Renal cortex interstitium (tissue), 15 donors: ENCODE measurements at places on chromosomes 5 and 9.

DNA sequence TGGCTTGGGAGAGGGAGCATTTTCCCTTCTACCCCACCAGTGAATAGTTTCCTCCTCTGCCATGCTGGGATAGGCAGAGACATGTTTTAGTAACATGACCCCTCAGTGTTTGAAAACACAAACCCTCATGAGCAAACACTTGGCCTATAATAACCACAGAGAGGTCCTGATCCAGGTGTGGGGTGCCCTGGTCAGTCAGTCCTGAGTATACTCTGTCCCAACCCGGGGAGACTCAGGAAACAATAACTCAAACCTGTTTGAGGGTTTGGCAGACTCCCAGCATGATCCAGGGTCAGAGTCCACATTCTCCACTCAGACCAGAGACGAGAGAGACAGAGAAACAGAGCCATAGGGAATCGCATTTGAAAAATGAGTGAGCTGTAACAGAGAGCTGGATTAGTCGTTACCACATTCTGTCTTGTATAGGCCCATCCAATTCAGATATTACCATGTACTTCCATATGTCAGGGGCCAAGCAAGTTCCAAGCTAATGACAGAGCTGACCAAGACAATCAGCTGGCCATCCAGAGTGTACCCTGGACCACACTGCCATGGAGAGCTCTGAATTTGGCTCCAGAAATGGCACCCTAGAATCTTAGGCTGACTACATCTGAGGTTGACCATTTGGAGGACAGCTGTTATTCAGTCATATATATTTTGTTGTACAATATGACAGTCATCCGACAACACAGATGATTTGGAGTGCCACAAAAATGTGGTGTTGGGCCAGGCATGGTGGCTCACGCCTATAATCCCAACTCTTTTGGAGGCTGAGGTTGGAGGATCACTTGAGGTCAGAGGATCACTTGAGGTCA is 4.2 kb upstream of the CA9 start:
- no peak for DNase-seq

- no peak for DNase-seq
Measured at GRCh38 chr5:138659561-138659960, 84.4 kb upstream of the HSPA9 start.

DNA sequence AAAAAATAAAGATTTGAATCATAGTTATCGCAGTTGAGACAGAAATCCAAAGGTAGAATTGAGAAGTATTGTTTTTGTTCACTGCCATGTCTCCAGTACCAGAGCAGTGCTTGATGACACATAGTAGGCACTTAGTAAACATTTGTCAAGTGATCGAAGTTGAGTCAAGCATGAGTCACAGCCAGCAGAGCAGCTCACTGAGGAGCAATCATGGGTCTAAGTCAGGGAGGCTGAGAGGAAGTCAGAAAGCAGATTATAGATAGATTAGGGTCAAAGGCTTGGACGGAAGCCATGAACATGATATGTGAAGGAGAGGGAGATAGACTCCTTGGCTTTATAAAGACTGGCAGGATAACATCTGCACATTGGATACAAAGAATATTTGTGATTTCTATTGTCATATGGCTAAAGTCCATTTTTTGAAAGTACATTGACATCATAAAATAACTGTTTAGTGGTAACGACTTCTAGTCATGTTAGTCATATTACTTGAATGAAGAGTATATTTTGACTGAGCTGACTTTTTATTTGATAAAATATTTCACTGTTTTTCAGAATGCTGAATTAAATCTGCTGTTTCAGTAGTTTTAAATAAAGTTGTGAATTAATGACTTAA is 168.5 kb downstream of the RAB3C start:
- DNase-seq, result no peak

GRCh38 chr5:76522103-76522935 is 100.9 kb downstream of the F2RL2 start:
- DNase-seq, result no peak

DNA sequence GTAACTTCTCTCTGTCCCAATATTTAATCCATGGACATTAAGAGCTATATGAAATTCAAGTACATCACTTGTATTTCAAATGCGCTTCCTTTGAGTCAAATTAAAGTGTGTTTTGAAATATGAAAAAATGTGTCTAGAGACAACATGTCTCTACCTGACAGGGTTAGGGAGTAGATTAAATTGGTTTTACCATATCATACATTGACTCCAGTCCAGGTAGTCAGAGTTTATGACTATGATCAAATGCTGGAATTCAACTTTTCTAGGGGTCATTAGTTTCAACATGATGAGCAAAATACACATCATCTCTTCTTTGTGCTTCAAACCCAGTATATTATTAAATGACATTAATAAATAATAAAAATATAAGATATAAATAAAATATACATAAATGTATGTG is 259.2 kb downstream of the CDH10 start:
- DNase-seq, result no peak

GRCh38 chr5:176131771-176132170 is 106.5 kb upstream of the SIMC1 start:
- no peak for DNase-seq

- no peak for DNase-seq
Measured at GRCh38 chr9:137293482-137294090, 8.5 kb downstream of the NRARP start.

DNA sequence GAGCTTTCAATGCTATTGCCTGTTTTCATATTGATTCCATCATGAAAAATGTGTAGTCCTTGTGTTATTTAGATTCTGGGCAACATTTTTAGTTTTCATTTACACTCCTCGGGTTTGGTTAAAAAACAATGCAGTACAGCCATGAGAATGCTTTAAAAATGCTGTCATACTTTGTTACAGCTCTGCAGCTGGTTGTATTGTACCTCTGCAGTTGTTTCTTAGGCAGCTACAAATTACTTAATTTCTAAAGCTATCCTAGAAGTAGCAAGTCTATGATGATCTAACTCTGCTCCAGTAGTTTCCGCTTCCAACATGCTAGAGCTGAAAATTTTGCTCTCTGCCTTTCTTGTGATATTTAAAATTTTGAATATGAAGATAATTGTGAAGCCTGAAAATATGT is 20.2 kb downstream of the SNX18 start:
- no peak for DNase-seq

DNA sequence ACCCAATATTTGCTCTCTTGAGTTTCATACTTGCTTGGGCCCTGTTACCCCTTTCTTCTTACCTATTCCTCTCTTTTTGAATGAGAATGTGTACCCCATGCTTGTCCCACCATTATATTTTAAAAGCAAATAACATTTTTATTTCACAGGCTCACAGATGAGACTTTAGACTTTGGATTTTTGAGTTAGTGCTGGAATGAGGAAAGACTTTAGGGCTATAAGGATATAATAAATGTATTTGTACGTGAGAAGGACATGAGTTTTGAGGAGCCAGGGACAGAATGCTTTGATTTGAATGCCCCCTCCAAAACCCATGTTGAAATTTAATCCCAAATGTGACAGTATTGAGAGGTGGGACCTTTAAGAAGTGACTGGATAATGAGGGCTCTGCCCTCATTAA is 33.1 kb upstream of the TNPO1 start:
- DNase-seq, result no peak

DNA sequence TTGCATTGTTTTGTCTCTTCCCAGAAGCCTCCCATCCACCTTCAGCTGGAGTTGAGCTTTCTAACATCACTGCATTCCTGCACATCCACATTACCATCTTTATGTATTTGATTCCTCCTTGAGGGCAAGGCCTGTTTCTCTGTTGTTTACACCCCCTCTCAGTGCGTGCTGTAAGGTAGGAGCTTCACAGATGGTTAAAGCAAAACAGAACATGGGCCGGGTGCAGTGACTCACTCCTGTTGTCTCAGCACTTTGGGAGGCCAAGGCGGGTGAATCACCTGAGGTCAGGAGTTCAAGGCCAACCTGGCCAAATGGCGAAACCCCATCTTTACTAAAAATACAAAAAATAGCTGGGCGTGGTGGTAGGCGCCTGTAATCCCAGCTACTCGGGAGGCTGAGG is 110.9 kb downstream of the KCNIP1 start:
- no peak for DNase-seq
